ENCODE measurements at places on chromosomes 1 and 21.

GRCh38 chr1:8567146-8567545 lies 249.2 kb downstream of the SLC45A1 start:
- no peak for DNase-seq

DNA sequence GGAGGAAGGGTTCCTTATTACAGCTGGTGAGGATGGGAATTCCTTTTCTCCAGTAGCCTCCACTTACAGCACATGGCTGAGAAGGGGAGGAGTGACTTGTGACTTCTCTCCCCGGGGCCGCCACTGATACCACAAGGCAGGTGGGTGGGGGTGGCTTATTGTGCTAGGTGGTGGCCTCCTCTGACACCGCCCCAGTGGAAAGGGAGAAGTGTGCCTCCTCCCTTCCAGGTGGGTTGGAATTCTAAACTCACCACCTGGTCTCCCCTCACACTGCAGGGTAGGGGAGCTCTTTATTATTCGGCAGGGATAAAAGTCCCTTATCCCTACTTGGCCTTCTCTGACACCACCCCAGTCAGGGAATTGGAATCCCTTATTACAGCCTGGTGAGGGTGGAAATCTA lies 89.5 kb downstream of the CCDC30 start:
- no peak for DNase-seq

DNA sequence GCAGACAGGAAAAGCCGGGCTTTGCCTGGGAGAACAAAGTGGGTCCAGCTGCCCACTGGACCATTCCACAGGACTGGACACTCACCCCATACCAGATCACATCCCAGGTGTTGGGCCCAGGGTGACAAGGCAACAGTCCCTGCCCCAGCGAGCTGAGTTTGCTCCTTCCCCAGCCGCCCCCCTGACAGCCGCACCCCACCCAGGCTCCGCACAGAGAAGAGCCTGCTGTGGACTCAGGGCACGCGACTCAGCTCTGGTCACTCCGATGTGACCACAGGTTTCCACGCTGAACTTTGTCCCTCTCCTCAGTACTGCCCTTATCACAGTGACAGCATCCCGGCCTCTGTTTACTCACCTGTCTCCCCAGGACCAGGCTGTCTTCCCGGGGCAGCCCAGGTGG lies 1.2 kb downstream of the BMP8B start:
- DNase-seq = no peak

GRCh38 chr1:3306583-3307291 lies 147.7 kb upstream of the ARHGEF16 start:
- no peak for DNase-seq

Measured in femur (tissue), 1 donor.